Skin of body (tissue), 3 donors: ENCODE measurements at places on chromosomes 16 and 17.

DNA sequence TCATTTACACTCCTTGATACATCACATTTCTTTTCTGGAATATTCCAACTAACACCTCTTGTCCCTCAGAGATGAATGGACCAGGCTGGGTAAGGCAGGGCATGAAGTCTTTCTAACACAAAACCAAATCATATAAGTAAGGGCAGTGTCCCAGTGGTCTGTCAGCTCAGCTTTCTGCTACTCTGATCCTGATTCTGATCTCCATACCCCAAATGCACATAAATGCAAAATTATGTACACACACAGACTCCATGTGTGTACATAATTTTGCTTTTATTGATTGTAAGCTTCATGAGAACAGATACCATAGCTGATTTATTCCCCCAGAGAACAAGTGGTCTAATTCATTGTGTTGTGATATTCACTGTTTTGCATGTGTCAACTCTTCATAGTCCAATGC lies 47.9 kb downstream of the NOG start:
- DNase-seq, result no peak

DNA sequence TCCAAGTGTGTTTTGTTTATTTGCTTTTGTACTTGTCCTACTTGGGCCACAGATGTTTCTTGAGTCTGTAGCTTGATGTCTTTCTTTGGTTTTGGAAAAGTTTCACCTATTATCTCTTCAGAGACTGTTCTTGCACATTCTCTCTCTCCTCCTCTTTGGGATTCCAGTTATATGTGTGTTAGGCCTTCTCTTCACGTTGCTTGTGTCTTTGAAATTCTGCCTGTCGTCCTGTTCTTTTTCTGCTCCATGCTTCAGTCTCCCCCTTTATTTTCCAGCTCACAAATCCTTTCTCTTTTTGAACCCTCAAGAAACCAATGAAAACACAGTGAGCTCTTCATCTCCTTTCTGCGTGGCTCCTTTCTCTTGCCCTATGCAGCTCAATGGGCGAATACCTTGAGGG lies 7.9 kb downstream of the VPS35L start:
- DNase-seq, result no peak

DNA sequence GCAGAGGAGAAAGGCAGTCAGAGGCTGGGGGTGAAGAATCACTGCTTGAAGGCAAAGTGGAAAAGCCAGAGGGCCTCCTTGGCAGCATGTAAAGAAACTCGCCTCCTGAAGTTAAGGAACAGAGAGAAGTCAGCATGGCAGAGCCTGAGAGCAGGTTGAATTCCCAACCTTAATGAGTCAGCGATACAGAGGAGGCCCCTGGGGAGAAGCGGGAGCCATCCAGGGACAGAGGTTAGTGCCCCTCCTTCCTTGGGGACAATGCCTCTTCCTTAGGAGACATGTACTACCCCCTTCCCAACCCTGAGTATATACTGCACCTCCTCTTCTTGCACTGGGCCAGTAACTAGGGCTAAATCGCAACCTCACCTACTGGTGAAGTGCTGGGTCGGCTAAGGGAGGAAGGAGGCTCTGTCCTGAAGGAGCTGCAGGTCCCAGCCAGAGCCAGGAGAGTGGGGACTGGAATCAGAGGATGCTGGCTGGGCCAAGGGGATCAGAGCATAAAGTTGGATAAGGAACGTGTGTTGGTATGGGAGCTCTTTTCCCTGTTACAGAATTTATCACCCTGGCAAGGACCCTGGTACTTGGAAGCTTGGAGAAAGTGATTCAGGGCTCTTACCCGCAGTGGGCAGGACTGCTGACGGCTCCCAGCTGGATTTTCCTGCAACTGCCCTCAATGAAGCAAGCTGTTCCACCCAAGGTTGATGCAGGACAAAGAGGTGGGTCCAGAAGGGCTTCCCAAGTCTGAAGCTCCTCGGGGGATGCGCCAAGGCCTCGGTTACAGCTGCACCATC lies 5.4 kb upstream of the AANAT start:
- DNase-seq, result no peak

- DNase-seq, result no peak
Measured at GRCh38 chr17:20246692-20247091, 220.6 kb downstream of the LGALS9B start.

GRCh38 chr17:10344816-10345215 lies 28.0 kb downstream of the MYH13 start:
- DNase-seq, result no peak

GRCh38 chr16:69451166-69451565 lies 26.7 kb downstream of the CYB5B start:
- no peak for DNase-seq

GRCh38 chr16:57537581-57538234 lies 1.3 kb upstream of the CCDC102A start:
- DNase-seq, result no peak

DNA sequence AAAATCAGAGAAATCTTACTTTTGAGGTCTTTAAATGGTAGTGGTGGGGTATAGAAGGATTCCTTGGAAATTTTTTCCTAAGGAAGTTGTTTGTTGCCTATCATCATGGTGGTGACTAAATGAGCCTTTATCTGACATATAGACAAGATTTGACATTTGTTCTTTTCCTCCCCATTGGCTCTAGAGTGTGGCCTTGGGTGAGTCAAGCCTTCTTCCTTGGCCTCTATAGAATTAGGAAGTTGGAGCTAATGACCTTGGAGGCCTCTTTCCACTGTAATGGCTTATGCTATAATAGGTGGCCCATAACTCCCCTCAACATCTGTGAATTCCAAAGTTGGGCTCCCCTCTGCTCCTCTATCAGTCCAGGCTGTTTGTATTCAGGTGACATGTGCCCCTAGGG lies 79.1 kb upstream of the HNF1B start:
- DNase-seq, result no peak

DNA sequence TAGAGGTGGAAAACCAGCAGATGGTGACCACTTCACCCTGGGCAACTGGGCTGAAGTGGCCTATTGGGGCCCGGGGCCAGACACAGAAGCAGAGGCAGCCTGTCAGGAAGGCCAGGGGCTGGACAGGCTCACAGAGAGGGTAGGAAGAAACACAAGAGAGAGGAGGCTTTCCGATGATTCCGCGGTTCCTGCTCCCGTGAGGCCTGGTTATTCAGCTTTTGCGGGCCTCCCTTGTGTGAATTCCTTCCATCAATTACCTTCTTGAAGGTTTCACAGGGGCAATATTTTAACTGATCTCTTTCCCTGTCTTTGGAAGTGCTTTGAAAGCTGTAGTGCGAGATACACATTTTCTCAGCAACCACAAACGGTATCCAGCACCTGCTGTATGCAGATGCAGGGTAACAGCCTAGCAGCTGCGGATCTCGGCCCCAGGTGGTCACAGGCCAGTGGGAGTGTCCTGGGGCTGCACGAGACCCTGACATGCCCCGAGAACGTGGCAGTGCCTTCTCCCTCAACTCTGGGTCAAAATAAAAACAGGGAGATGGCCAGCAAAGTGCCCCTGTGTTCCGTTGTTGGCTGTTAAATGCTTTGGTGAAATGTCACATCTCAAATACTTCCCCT lies 11.6 kb upstream of the CMIP start:
- no peak for DNase-seq

DNA sequence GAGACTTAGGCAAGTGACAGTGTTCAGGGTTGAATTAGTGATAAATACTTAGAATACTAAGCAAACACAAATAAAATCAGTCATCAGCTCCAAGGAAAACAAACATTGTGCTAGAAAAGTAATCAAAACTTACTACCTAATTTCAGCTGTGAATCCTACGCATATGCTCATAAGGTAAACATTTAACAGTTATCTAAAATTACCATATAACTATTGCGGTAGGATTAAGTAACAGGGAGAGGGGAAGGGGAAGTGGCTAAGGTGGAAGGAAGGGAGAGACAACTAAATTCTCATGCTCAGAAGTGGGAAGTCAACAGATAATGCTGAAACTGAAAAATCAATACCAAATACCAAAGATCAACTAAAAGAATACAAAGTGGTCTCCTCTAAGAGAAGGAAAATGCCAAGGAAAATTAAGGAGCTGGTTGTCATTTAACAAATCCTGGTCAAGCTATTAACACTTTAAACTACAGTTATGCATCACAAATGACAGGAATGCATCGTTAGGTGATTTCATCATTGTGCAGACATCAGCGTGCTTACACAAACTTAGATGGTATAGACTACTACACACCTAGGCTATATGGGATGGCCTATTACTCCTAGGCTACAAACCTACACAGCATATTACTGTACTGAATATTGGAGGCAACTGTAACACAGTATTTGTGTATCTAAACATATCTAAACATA lies 20.0 kb downstream of the USP32 start:
- DNase-seq, result no peak

DNA sequence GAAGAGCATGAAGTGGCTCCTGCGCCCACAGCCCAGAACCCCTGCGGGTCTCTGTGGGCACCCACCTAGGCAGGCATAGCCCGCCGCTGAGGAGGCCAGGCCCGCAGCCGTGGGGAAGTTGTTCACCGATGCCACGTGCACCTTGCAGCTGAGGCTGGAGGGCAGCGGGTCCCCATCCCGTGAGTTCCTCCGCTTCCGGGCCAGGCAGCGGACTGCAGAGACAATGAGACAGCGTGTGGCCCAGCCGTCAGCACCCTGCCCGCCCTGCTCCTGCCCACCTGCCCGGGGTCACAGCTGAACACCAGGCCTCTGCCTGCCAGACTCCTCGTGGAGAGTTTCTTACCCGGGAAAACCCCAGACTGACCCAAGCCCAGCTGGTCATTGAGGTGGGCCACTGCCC lies 5.5 kb downstream of the MVD start:
- DNase-seq, result no peak
